GM23248 (cell line): ENCODE measurements at places on chromosomes 3 and 15.

GRCh38 chr3:13174011-13174802 is 101.0 kb upstream of the IQSEC1 start:
- DNase-seq, result no peak

DNA sequence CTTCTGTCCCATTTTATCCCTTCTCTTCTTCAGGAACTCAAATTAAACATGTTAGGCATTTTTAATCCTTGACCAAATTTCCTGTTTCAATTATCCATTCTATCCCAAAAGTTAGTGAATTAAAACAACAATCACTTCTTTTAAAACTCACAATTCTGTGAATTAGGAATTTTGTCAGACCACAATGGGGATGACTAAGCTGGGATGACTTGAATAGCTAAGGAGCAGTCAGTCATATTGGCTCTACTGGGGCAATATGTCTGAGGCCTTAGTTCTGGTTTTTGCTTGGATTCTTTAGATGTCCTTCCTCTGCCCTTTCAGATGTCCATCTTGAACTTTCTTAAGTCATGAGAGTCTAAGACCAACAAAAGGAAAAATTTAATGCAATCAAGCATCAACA is 178.2 kb upstream of the TGFBR2 start:
- peak; percentile 68 for DNase-seq

GRCh38 chr3:188819939-188820338 is 351.8 kb upstream of the TPRG1 start:
- peak; percentile 57 for DNase-seq

DNA sequence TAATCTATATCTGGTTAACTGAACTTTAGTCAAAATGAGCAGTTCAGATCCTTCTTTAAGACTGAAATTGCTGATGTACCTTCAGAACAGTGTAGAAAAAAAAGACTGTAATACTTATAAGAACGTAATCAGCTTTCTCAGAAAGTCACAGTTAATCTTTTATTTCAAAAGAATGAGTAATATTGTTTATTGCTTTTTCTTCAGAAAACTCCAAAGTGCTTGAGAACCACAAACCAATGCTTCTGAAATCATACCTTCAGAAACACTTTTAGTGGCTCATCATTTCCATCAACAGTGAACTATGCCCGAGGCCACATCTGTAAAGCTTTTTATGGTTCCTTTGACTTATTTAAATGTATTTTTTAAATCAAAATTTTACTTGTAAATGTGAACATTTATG is 33.3 kb upstream of the CLASP2 start:
- no peak for DNase-seq

- DNase-seq, result peak; percentile 38
Measured at GRCh38 chr3:50503504-50504342, at the start of gene CACNA2D2. Gene CACNA2D2 (minus strand): TSS chr3:50503634. CDS start chr3:50503423, 211 bp downstream.

DNA sequence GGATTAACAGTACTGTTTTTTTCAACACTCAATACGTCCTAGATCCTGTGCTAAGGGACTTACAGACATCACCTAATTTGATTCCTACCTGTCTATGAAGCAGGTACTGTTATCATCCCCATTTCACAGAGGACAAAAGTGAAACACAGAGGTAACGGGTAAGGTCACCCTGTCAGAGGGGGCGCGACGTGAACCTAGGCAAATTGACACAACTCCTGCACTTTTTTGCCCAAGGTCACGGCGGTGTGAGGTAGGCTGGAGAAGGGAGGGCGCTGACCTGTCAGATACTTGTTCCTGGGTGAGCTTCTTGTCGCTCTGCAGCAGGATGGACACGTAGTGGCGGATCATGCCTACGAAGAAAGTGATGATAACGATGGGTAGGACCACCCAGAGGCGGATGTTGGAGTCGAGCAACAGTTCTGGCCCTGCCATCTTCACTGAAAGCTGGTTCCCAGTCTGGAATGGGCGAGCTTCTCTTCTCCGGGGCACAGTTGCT is 363 bp downstream of the EMC3 start:
- no peak for DNase-seq

DNA sequence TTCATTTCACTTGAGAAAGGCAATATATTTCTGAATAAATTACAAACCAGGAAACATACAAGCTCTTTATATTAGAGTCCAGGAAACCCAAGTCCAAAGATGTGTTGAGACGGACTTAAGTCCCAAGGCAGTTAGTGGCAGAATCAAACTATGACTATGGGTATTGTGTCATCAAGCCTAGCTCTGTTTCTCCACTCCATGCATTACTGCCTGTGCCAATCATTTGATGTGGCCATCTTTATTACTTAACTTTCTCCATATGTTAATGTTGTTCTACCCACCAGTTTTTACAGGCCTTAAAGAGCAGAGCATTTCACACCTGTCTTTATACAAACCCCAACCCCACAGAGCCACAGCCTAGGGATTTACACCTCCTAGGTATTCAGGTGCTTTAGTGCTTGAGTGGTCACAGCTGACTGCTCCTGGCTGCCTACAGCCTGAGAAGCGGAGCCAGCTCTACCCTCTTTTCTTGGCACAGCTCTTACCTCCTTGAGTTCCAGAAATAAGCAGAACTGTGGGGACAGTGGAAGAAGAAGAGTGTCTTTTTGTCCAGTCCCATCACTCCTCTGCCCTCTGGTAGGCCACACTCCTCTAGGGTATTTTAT is 92.1 kb downstream of the DTWD1 start:
- DNase-seq, result no peak

GRCh38 chr3:149393345-149394160 is 16.1 kb upstream of the TM4SF1 start:
- DNase-seq, result peak; percentile 89

- no peak for DNase-seq
Measured at GRCh38 chr3:43923104-43923882, 232.6 kb downstream of the ABHD5 start.

DNA sequence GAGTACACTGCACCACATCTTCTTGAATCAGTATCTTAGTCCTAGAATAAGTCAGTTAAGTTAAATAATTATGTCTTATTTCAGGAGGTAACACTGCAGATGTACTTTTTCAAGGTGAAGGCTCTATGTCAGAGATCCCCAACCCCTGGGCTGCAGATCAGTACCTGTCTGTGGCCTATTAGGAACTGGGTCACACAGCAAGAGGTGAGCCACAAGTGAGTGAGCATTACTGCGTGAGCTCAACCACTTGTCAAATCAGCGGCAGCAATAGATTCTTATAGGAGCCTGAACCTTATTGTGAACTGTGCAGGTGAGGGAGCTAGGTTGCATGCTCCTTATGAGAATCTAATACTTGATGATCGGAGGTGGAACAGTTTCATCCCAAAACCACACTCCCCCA is 851.9 kb upstream of the ALCAM start:
- no peak for DNase-seq

DNA sequence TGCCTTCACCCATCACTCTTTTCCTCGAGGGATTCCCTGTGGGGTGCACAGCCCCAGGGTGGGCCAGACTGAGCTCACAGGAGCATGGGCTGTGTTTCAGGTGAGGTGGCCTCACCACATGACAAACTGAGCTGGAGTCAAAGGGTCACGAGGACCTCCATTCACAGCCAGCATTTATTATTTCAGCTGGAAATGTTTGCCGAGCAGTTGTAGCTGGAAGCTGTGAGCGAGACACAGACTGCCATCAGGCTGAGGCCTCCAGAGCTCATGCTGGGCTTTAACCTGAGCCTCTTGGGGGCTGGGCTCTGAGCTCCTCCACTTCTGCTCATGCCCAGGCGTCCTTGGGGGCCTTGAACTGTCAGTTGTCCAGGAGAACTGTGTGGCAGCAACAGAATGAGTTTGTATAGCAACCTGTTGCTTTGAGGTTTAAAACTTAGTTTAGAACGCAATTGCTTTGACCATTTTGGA is 57.5 kb downstream of the FLNB start:
- DNase-seq, result no peak

- no peak for DNase-seq
Measured at GRCh38 chr3:13535905-13536304, 13.0 kb upstream of the FBLN2 start.

GRCh38 chr3:36693670-36694069 is 70.7 kb downstream of the DCLK3 start:
- no peak for DNase-seq

GRCh38 chr3:138848696-138849095 is 14.0 kb upstream of the PIK3CB start:
- DNase-seq, result no peak

GRCh38 chr15:66211670-66212562 is 41.6 kb downstream of the MEGF11 start:
- DNase-seq, result no peak

- DNase-seq, result peak; percentile 49
Measured at GRCh38 chr3:119885746-119886530, 104.0 kb downstream of the NR1I2 start.

GRCh38 chr15:31970007-31970406 is 60.3 kb upstream of the CHRNA7 start:
- no peak for DNase-seq

GRCh38 chr15:63234451-63234870 is 42.9 kb upstream of the APH1B start:
- peak; percentile 68 for DNase-seq

DNA sequence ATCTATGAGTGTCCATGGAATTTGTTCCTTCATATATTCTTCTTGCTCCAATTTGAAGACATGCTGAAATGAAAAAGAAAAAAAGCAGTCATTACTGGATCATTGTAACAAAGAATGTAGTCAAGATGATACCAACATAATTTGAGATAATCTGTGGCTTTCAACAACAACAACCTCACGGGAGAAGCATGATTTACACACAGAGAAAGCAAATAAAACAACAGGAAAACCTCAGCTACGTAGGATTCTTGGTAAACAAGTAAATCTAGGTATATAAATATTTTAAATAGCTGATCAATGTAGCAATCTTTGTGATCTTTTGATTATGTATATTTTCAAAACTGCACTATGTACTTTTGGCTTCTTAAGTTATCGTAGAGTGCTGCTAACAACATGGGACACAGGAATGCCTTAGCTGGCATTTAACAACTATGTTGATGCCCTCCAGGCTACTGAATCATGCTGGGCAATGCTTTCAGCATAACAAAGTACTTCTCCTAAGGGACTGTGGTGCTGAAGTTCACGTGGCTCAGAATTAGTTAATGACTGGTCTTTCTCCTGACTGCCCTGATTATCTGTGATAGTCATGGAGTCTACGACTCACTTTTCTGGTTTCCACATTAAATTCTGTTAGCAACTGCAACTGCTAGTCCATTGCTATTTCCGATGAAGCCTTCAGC is 96.5 kb upstream of the MYO5C start:
- peak; percentile 87 for DNase-seq

- DNase-seq, result no peak
Measured at GRCh38 chr15:58492661-58493397, 61.0 kb downstream of the LIPC start.

DNA sequence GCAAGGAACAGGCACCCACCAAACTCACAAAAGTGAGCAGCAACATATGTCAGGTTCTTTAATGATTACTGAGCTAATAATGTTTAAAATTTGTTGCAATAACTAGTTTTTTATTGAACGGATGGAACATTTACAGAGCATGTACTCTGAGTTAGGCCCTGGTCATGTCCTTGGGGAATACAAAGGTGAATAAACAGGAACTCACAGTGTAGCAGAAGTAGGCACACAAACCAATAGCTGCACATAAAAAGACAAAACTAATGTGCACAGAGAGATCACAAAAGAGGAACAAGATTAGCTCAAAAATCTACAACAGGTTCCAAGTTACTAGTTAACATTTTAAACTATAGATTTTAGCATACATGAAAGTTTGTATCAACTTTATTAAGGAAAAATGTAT is 505.3 kb upstream of the PPP2R3A start:
- DNase-seq, result no peak

DNA sequence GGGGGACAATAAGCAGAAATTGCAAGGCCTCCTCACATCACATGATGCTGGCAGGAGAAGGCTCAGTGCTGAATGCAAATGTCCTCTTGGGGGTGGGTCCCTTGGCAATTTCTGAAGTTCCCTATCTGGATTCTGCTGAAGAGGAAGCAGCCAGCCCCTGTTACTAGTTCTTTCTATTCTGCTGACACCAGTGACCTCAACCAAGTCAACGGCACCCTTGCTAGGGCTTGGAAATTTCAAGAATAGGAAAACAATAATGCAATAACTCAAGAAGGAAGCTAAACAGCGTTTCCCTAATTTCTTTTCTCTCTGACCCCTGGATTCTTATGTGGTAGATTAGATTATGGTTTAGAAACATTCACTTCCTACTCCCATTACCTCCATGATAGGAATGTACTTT is 46.2 kb upstream of the FOXP1 start:
- DNase-seq, result no peak
